ENCODE measurements at places on chromosomes 4 and X.

DNA sequence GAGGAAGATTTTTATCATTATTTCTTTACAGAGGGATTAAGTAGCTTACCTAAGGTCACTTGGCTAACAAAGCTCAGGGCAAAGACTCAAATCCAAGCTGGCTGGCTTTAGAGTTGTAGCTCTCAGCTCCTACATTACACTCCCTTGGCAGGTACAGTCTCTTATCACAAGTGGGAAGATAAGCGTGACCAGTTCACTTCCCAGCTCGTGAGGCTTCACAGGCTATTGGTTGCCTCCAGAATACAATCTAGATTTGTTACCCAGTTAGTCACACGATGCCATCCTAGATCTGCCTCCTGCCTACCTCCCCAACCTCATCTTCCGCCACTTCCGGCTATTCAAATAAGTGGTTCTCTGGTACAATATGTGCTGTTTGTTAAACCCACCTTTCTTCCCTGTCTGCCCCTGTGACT is 3.7 kb downstream of the MMRN1 start:
- no peak for DNase-seq

DNA sequence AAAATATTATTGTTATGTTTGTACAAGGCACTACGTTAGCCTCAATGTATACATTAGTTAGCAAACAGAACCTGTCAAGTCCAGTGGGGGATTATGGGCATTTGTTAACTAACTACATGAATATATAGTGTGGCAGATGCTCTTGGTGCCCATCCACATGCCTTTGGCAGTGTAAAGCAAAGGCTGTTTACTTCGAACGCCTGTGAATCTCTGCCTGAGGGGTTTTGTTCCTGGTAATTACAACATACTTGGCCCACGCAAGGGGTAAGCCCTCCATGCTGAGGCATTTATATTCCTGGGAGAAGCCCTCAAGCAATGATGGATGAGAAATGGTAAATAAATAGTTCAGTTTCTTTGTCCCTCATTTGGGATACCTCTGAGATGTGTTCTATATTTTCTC is 119.7 kb downstream of the IL1RAPL1 start:
- no peak for DNase-seq

DNA sequence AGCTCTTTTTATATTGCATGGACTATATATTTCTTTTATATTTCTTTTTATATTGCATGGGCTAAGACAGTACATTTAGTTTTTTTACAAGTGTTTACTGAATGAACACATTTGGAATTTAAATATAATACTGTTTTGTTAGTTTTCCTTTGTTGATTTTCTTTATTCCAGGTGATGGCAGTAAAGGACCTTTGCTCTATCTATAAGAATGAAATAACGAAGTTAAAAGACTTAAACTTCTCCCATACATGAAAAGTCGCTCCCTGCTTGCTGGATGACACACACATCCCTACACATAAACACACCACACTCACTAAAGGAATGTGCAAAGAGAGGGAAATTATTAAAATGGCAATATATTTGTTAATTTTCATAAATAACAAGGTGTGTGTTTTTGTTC is 102.5 kb upstream of the ANXA10 start:
- DNase-seq = no peak

DNA sequence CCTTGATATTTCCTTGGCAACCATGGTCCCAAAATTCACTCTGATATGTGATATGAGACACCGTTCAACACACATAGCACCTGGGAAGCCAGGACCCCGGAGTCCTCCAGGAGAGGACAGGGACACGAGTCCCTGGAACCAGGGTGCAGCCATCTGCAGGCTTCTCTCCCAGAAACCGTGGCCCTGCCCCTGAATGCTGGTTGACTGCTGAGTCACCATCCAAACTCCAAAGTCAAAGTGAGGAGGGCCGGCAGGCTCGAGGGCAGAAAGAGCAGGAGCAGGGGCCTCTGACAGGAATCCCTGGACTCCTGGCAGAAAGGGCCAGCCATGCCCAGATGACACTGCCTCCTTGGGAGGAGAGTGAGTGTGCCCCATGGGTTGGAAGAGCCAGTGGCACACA is 6.9 kb upstream of the PNMA6A start:
- no peak for DNase-seq

- DNase-seq = no peak
Measured at GRCh38 chr4:149077181-149077580, 635.0 kb upstream of the NR3C2 start.

GRCh38 chr4:100034023-100034664 is 84.1 kb upstream of the H2AZ1 start:
- DNase-seq = no peak
